T-helper 2 cell (primary cell): ENCODE measurements at places on chromosomes 1 and 21.
A peak's percentile ranks its signal among the peaks of the same experiment; 100 is the strongest.

DNA sequence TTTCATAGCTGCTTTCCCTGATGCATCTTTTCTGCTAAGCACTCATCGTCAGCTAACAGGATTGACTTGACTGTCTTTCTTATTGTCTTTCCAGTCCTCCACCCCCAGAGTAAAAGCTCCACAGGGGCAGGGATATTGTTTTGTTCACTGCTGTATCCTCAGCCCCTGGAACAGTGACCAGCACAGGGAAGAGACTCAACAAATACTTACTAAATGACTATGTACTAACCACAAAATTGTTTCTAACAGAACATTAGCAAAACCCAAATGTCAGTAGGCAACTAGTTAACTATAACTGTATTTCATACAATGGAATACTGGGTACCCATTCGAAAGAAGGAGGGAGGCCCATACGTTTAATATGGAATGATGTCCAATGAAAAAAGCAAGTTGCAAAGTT lies 53.0 kb downstream of the BCAR3 start:
- no peak for DNase-seq

DNA sequence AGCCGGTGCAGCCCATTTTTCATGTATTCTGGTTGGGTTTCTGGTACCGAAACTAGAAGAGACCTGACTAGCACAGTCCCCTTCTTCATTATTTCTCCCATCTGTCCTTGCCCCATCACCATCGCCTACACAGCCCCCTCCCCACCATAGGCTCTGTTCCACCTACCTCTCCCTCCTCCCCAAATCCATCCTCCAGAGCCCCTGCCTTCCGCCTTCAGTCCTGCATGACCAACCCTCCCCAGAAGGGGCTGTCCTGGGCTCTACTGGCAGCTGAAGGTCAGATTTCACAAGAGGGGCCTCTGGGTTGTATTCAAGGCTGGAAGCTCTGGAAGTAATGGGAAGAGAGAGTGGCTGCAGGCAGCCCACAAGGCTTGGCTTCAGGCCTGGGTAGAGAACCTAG lies 55.2 kb downstream of the SDC3 start:
- DNase-seq, result no peak

GRCh38 chr1:178935610-178936009 lies 64.7 kb upstream of the ANGPTL1 start:
- DNase-seq, result no peak

- DNase-seq, result peak; percentile 30
Observed at GRCh38 chr1:209202830-209203532, 380.5 kb upstream of the CAMK1G start.

DNA sequence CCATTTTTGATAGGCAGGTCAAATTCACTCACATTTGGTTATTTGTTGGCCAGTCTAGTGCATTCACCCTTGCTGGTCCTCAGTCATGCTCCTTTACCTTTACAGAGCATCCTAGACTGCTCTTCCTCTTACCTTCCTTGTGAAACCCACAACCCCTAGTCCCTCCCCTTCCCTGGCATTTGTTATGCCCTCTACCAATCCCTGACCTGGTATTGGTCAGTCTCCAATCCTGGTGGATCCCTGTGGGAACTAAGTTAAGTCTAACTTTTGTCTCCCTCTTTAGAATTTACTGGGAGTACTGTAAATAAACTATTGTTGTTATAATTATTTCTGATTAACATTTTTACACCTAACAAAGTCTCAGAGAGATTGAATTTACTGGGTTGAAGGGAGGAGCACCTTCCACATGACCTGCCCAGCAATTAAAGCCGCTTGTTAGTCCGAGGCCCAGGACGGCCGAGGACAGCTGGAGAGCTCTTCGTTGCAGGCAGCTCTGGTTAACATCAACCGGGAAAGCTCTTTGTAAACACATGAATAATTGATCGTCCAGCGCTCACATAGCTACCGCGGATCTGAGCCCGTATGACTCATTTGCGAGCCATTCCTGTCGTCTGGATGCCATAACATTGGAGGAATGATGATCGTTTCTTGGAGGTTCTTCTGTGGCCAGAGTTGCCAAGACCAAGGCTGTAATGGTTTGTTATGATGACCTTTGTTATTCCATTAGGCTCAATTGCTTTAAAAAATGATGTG lies 31.9 kb downstream of the MTARC1 start:
- DNase-seq, result no peak

DNA sequence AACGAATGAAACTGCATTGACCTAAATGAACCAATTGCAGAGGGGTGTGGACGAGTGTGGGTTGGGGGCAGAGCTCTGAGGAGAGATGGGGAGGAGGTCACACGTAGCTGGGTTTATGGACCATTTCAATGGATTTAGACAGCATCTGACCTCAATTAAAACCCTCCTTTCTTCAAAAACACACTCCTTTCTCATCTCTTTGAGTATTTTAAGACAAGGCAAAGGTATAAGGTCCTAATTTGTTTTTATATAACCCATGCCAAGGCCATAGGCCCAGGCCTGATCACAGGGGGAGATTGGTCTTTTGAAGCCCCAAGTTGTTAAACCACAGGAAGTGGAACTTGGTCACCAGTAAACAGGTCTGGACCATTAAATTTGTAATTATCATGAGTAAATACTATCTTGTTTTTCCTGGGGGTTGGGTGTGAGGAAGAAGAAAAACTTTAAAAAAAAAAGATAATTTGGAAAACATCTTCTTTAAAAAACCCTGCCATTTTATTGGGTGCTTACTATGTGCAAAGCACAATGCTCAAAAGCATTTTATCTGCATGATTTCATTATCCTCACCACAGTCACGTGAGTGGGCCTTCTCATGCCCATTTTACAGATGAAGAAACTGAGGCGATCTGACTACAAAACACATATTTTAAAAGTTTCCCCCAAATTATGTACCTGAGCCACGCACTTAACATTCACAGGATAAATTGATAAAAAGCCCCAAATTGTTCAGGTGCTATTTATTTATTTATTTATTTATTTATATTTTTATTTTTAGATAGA lies 8.9 kb upstream of the INAVA start:
- DNase-seq, result no peak

DNA sequence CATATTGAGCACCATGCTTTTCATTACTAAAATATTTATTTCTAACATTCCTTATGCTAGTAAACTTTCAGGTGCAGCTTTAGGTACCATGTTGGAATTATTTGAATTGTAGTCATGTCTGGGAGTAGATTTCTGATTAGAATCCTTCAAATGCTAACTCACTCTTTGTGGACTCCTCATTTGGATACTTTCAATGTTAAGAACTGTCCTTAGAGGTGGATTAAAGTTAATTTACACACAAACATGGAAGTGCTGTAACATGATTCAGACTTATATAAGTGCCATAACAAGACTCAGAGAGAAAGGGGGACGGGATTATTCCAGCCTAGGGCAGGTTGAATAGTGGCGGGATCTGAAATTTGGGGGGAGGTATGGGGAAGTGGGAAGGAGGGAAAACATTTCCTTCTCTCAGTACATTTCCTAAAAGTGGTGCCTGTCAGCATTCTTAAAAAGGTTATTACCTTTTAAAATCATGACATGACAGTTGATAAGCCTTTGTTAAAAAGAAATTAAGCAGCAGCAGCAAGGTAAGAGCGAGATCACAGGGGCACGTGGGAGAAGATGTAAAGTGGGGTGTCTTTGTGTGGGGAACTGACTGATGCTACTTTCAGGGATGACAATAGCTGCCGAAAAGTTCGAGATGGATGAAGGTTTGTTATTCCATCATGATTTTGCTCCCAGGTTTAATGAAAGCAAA lies 44.4 kb downstream of the HHAT start:
- no peak for DNase-seq

GRCh38 chr1:178376008-178376407 lies 120.8 kb downstream of the CLEC20A start:
- no peak for DNase-seq

DNA sequence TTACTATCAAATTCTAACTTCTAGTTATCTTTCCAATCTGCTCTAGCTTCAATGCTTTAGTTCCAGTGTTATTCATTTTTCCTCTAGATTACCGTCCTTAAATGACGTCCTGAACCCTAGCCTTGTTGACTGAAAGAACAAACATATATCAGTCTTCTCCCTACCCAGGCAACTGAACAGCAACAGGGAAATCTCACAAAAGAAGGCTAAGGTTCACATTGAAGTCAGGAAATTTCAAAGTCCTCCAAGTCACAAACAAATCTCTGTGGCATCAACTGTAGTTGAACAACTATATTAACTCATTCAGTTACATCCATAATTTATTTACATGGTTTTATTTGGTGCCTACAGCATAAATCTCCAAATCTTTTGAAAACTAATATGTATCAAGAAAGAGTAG lies 19.5 kb downstream of the FOXJ3 start:
- no peak for DNase-seq

GRCh38 chr1:7646981-7647901 lies 123.9 kb upstream of the VAMP3 start:
- DNase-seq, result peak; percentile 50

GRCh38 chr1:160625725-160626498 lies 20.9 kb downstream of the SLAMF1 start:
- peak; percentile 68 for DNase-seq

DNA sequence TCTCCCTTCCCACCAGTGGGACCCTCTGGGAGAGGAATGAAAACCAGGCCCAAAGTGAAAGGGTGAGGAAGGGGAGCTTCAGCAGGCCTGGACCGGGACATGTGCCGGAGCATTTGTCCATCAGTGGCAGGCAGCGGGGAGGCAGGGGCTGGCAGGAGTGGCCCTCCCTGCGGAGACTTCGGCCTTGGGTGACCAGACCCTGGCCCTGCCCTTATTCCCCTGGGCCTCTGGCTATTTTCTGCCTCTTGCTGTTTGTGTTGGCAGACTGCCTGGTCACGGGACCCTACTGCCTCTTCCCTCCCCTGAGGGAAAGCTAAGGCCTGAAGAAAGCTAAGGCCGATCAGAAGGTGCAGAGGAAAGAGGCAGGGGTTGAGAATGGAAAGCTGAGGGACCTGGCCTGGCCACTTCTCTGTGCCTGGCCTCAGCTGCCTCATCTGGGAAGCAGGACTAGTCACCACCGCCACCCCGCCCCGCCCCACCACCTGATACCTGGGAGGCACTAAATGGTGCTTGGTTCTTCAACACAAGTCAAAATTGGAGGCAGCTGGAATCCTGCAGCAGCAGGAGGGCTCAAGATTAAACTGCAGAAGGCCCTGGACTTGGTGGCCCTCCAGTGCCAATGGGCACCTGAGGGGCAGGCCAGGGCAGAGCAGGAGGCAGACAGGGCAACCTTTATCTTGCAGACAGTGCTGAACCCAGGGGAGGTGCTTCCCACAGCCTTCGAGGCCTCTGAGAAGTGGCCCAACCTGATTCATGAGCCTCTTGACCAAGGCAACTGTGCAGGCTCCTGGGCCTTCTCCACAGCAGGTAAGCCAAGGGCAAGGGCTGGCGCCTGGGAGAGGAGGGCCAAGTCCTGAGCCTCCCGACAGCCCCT lies 7.9 kb downstream of the TINAGL1 start:
- DNase-seq, result no peak

DNA sequence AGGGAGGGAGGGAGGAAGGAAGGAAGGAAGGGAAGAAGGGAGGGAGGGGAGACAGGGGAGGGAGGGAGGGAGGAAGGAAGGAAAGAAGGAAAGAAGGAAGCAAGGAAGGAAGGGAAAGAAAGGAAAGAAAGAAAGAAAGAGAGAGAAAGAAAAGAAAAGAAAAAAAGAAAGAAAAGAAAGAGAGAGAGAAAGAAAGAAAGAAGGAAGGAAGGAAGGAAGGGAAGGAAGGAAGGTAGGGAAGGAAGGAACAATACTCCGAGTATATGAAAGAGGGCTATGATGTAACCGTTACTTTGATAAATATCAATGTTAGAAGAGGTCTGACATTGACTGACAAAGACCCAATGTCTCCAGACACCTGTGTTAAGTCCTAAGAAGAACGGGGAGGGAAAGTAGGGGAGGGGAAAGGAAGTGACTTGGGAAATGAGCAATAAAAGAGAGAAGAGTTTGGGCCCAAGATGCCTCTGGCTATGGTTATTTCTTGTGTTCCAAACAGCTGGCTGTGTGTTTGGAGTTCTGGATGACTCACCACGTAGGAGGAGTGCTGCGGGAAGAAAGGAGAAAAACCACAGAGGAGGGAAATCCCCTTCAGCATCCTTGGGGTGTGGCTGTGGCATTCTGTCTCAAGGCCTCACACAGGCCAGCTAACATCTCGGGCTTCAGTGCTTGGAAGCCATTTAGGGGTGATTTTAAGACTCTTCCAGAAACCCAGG lies 37.0 kb upstream of the RXRG start:
- no peak for DNase-seq

DNA sequence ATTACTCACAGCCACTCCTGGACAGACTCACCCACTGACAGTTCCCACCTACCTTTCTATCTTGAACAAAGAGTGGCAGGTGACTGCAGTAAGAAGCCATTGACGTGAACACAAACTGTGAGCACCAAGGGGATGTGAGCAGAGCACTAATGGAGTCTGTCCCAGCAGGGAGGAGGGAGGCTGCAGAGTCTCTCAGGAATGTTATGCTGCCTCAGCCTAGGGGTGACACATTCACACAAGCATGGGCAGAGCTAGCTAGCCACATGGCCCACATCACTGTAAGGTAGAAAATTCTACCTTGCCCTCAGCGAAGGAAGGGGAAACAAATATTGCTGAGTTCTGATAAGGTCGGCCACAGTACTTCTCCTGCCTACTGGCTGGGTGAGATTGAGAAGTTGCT lies 56.8 kb upstream of the PTGFRN start:
- no peak for DNase-seq

- no peak for DNase-seq
Observed at GRCh38 chr1:89672489-89673183, 39.7 kb downstream of the LRRC8C start.

GRCh38 chr1:12386130-12386529 lies 156.3 kb downstream of the VPS13D start:
- DNase-seq, result no peak

DNA sequence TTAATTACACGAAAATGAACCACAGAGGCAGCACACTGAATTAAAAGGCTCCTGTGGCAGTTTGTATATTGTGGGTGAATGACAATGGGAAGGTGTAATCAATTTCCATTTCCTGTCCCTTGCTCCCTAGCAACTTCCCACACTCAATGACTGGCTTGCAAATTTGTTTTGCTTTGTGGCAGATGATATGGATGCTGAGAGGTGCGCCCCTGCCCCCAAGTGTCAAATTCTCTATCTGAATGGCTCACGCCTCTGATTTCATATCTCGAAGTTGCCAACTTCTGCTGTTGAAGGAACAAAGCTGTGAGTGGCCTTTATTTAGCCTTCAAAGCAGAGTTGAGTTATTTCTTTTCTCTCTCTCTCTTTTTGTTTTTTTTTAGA lies 86.0 kb downstream of the FOXD2 start:
- DNase-seq, result no peak

- no peak for DNase-seq
Observed at GRCh38 chr1:66525086-66525485, 8.9 kb upstream of the SGIP1 start.
